Activated T-cell treated with anti-CD3 and anti-CD28 coated beads, Interleukin-2, amount 50 U/mL, for 72 hours (primary cell): ENCODE measurements at places on chromosomes 4 and X.

DNA sequence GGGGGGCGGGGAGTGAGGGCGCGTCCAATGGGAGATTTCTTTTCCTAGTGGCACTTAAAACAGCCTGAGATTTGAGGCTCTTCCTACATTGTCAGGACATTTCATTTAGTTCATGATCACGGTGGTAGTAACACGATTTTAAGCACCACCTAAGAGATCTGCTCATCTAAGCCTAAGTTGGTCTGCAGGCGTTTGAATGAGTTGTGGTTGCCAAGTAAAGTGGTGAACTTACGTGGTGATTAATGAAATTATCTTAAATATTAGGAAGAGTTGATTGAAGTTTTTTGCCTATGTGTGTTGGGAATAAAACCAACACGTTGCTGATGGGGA, 1.1 kb downstream of the HTT start:
- no peak for DNase-seq

DNA sequence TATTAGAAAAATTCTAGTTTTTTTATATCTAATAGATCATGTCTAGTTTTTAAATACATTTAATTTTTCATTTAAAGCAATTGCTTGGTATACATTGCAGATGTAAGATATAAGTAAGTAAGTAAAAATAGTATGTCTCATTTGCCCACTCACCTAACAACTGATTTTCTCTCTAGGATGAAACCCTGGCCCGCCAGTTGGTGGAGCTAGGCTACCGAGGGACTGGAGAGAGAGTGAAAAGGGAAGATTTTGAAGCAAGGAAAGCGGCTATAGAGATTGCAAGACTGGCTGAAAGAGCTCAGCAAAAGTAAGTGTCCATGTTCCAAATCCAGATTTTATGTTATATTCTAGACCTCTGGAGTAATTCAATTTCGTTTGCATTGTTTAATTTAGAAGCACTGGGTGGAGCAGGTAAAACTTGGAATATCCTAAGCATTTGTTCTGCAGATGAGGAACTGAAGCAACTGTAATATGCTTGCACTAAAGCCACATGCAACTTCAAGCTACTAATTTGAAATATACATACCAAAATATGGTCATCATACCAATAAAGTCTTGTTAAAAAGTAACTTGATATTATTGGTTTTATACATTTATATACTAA, 27.1 kb downstream of the CFAP299 start:
- DNase-seq = peak; percentile 42

- DNase-seq = no peak
These were observed 43.7 kb downstream of the TASL start for GRCh38 chrX:30533835-30534234.

- DNase-seq = no peak
These were observed 22.8 kb upstream of the ADAMTS3 start for GRCh38 chr4:72591547-72592454.
